Activated CD4-positive, alpha-beta memory T cell treated with anti-CD3 and anti-CD28 coated beads for 36 hours (primary cell): ENCODE measurements at places on chromosomes 3 and 15. TPM values are rescaled to one million over a fixed set of nuclear protein-coding genes. Genes with fewer than 3 reads are reported as not detected.

DNA sequence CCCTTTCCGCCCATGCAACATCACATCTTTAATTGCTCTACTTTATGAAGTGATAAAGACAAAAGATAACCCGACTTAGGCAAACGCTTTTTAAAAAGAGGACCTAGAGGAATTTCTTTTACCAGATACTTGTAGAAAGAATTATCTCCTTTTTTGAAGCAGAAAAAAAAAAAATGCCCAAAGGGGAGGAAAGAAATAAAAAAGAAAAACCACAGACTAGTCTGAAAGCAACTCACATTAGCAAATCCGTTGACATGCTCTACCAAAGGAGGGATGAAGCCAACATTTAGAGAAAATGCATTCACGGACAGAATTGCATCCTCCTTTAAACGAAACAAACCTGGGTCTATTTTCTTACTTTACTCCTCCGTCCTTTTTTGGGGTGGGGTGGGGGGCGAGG is 213.6 kb downstream of the MEIS2 start:
- no peak for DNase-seq

GRCh38 chr15:36947035-36947719 is 153.2 kb downstream of the MEIS2 start:
- DNase-seq, result no peak

- no peak for DNase-seq
These were observed 7.4 kb upstream of the GSK3B start for GRCh38 chr3:120101624-120102023.

The EOMES gene
- total RNA-seq, result 1.5 TPM

The PLCH1 gene
- 0.12 TPM for total RNA-seq

DNA sequence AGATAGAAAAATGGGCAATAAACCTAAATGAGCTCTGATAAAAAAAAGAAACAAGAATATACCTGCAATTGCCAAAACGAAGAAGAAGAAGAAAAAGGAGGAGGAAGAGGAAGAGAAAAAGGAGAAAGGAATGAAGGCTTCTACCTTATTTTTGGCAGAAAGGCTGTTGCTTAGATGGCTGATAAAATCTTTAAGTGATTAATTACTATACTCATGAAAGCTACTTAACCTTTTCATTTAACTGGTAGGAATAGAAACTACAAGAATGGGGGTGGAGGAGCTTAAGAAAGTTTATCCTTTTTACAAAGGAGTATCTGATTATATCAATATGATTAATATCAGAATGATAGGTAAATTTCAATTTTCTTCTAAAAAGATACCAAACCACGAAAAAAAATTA is 75.2 kb downstream of the CLASP2 start:
- no peak for DNase-seq

The MINAR1 gene
- 0.29 TPM for total RNA-seq

GRCh38 chr3:184820525-184820924 is 8.6 kb downstream of the VPS8 start:
- DNase-seq, result no peak

GRCh38 chr3:171614318-171614921 is 154.2 kb upstream of the TNIK start:
- peak; percentile 20 for DNase-seq

The C3orf85 gene
- total RNA-seq, result not detected

DNA sequence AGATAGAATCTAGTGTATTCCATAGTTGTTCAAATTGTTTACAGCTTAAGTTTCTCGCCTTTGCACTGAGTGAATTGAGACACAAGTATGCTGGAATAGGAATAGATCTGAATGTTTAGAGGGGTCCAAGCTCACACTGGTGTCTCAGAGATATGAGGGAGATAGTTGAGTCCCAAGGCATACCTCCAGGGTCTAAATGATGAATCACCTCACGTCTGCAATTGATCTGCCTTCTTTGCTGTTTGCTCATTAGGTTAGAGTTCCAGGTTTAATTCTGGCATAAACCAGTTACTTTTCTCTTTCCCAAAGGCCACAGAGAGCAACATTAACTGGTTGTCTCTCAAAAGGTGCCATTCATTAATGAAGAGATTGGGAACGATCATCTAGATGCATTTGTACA is 106.3 kb upstream of the MME start:
- no peak for DNase-seq
